Suppressor macrophage treated with lipopolysaccharide for 1 hour (primary cell): ENCODE measurements at places on chromosomes 5 and 9.

DNA sequence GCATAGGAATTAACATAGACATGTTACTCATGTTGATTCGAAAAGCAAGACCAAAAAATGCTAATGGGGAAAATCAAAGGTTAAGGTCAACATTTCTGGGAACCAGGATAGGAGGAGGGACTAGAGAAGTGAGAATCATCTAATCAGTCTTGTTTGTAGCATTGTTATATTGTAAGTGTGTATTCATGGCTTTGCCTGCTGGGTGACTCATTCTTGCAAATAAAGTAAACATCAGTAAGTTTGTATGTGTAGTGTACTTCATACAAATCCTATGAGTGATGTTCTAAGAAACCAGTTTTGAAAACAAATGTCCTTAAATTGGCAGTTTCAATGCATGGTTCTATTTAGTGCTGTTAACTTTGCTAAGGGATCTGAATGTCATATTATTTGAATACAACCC is 79.0 kb upstream of the TMEM252 start:
- no peak for DNase-seq

GRCh38 chr9:96859461-96860198 is 5.3 kb upstream of the ZNF782 start:
- DNase-seq, result no peak

- DNase-seq, result no peak
Measured at GRCh38 chr5:62312674-62313073, 6.7 kb downstream of the KIF2A start.

GRCh38 chr5:51433052-51433710 is 49.9 kb downstream of the ISL1 start:
- no peak for DNase-seq

DNA sequence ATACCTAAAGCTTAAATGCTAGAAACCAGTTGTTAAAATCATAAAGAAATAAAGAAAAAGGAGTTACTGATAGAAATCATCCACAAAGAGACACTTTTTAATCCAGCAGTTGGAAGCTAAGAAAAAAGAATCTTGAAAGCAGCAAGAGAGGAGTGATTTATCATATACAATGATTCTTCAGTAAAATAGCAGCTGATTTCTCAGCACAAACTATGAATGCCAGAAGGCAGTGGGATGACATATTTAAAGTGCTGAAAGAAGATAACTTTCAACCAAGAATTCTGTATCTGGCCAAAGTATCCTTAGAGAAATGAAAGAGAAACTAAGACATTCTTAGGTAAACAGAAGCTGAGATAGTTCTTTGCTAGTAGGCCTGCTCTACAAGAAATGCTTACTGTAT is 366.0 kb downstream of the HTR1A start:
- DNase-seq, result no peak

GRCh38 chr9:113558632-113559502 is 95.3 kb downstream of the RGS3 start:
- DNase-seq, result no peak

- no peak for DNase-seq
Measured at GRCh38 chr9:101443364-101443771, 7.8 kb upstream of the ALDOB start.

GRCh38 chr9:92564504-92564903 is 28.7 kb upstream of the ECM2 start:
- DNase-seq, result no peak

DNA sequence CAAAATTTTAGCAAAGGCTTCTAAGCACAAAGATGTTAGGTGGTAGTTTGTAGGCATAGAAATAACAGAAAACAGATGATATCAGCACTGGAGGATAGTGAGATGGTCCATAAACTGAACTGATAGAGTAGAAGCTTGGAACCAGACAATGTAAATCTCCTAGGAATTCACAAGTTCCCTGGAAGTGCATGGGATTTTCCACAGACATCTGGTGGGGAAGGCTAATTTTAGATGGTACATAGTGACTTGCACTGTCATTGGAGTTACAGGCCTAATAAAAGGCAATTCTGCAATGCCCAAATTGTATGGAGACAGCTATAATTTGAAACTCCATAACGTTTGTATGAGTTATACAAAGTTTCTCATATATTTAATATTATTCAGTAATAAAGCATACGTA is 653.0 kb upstream of the MEF2C start:
- DNase-seq, result no peak

GRCh38 chr5:131932235-131932634 is 13.2 kb downstream of the MEIKIN start:
- DNase-seq, result no peak
